ENCODE measurements at places on chromosomes 3 and 15.

- peak; percentile 85 for DNase-seq
Observed at GRCh38 chr3:157533298-157534070, 30.3 kb upstream of the VEPH1 start.

GRCh38 chr3:49751501-49751900, 27.8 kb upstream of the GMPPB start:
- DNase-seq, result no peak

GRCh38 chr3:126540951-126541627, 17.1 kb downstream of the CHST13 start:
- no peak for DNase-seq

GRCh38 chr3:179194931-179195330, 46.8 kb downstream of the PIK3CA start:
- DNase-seq, result no peak

DNA sequence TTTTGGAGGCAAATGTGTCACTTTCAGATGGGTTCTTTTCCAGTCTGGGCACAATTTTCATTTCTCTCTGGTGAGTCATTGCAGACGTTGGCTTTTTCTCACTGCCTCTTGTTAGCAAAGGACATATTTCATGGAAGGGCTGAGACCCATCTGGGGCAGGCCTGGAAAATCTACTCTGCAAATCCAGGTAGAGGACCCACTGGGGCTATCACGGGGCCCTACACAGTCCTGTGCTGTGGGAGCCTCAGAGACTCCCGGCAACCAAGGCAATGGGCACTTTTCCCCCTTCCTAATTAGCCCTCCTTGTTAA, 58.0 kb downstream of the HRH1 start:
- DNase-seq, result peak; percentile 48
